Dermis blood vessel endothelial cell (primary cell): ENCODE measurements at places on chromosomes 3 and 15. TPM values are rescaled to one million over a fixed set of nuclear protein-coding genes. Genes with fewer than 3 reads are reported as not detected.

Gene ENTPD3
- under 0.01 and 0.09 TPM in 2 replicates for total RNA-seq

GRCh38 chr15:28933710-28934445 is 48.1 kb downstream of the APBA2 start:
- DNase-seq = no peak

- DNase-seq = no peak
Measured at GRCh38 chr15:93583552-93583951, 494.5 kb upstream of the RGMA start.

- DNase-seq = no peak
Measured at GRCh38 chr3:11576453-11576852, 67.3 kb downstream of the VGLL4 start.

Gene LEKR1
- 0.14 and 0.17 TPM in 2 replicates for total RNA-seq

Gene CHSY1
- total RNA-seq = 47.7 and 49.0 TPM in 2 replicates

- DNase-seq = no peak
Measured at GRCh38 chr3:12495749-12496452, 11.6 kb downstream of the TSEN2 start.

Gene P2RY13
- not detected in 2 replicates for total RNA-seq

DNA sequence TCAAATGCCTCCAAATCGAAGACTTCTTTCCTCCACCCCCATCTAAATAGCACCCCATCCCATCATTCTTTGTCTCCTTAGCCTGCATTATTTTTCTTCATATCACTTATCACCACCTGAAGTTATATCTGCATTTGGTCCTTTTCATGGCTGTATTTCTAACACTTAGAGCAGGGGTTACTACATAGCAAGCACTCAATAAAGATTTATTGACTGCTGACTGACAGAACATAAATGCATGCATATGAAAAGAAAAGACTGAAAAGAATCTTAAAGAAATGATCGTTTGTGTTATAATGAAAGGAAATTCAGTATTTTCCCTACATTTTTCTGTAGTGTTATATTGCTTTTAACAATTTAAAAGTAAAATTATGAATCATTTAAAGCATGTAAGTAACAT is 1.4 kb downstream of the LRRC31 start:
- DNase-seq = no peak

Gene C3orf49
- not detected in 2 replicates for total RNA-seq

Gene GOLGA8J
- total RNA-seq = 0.17 TPM in 1 of 2 replicates, not detected in the other

Gene GOLGA6L4
- 1.7 and 2.0 TPM in 2 replicates for total RNA-seq

Gene EFCAB12
- total RNA-seq = not detected in 2 replicates

Gene ALDH1L1
- not detected in 2 replicates for total RNA-seq

- no peak for DNase-seq
Measured at GRCh38 chr3:117589454-117589853, 879.9 kb downstream of the TUSC7 start.

Gene TMEM108
- 0.17 and 0.23 TPM in 2 replicates for total RNA-seq

DNA sequence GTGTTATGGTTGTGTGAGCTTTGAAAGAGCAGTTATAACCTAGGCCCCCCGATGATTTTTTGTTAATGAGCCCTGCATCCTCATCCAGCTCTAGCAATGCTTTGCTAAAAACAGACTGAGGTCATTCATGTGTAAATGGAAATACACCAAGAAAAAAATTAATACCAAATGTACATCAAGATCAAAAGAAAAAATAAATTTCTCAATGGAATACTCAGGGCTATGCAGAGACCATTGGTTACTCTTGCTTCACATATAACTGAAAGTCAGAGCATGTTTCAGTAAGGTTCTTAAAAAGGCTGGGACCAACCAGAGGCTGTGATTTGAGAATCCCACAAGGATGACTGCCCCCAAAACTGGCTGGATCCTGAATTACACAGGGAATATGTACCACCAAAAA is 48.0 kb downstream of the ARHGAP31 start:
- no peak for DNase-seq

DNA sequence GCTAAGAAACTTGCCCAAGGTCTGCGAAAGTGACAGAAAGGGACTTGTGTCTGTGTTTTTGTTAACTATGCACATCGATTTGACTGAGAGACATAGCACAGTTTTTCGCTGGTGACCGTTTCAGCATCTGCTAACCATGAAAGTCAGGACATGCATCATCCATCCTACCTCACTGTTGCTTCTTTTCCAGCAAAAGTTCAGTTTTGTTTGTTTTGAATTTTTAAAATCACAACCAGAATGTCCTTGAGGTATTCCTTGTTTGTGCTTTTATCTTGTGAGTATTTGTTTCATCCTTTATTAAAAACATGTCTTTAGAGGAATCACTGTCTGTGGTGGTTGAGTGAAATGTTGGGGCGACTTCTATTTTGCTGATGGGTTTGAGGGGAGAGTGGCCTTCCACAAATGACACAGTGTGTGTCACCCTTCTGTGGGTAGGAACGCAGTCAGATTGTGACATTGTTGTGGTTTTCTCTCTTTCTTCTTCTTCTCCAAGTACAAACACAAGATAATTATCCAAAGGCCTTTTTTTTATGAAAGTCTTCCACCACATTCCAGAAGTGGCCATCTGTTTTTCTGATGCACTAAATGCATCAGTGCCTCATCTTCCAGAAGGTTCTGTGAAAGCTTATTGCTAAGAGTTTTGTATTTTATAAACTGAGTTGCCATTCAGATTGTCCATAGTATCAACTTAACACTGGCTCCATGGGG is 214.4 kb upstream of the NR2E3 start:
- DNase-seq = no peak

Gene CHRFAM7A
- total RNA-seq = 0.51 and 1.5 TPM in 2 replicates

Gene ANKRD63
- not detected in 2 replicates for total RNA-seq

- peak; percentile 20 for DNase-seq
Measured at GRCh38 chr3:128067489-128067888, 15.3 kb downstream of the SEC61A1 start.

Gene UPK1B
- 0.09 TPM in 1 of 2 replicates, not detected in the other for total RNA-seq

DNA sequence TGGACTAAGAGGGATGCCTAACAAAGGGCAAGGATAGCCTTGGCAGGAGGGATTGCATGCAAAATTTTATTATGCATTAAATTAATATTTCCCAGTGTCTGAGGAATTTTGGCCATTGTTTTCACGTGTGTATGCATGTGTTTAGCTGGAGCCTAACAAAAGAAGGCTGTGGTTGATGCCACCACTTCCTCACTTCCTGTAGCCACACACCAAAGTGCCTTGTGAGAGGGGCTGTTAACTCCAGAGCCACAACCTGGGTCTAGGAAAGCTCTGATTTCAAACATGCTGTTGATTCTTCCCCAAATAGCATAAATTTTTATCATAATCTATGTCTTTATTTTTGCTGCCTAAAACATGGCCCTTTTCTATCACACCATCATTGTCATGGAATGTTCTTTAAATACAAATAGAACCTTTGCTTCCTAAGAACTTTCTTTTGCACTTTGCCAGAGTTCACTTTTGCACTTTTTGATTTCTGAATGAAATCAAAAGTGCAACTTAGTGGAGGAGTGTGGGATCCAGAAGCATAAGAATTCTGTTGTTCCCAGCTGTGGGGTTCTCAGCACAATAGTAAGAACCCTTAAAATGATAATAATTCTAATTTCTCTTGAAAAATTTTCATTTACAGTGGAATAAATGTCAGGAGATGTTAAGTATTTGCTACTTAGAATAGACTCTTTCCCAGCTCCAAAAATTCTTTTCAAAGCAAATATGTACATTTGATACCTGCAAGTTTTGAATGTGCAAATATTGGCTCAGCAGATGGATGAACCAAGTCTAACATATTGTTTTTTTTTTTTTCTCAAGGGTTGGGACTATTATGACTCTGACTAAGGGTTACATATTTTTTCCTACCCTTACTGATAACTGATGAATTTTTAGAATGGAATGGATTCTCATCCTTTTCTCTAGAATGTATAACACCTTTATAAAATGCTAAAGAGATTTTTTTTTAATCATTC is 35.6 kb upstream of the SPTSSB start:
- DNase-seq = no peak

DNA sequence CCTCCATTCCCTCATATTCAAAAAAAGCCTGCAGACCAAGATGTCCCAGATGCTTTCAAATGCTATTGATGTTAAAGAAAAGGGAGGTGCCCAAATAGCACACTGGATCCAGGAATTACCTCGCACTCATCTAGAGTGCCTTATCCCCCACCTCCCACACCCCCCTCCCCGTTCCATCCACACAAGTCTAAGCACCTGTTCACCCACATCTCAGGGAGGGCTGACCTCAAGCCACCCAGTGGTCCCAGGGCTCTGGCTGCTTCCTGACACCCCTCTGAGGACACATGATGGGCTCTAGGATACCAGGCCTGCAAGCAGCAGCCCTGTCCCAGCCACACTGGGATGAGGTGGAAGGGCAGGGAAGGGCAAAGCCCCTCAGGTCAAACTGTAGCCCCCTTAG is 4.8 kb downstream of the RBPMS2 start:
- no peak for DNase-seq

DNA sequence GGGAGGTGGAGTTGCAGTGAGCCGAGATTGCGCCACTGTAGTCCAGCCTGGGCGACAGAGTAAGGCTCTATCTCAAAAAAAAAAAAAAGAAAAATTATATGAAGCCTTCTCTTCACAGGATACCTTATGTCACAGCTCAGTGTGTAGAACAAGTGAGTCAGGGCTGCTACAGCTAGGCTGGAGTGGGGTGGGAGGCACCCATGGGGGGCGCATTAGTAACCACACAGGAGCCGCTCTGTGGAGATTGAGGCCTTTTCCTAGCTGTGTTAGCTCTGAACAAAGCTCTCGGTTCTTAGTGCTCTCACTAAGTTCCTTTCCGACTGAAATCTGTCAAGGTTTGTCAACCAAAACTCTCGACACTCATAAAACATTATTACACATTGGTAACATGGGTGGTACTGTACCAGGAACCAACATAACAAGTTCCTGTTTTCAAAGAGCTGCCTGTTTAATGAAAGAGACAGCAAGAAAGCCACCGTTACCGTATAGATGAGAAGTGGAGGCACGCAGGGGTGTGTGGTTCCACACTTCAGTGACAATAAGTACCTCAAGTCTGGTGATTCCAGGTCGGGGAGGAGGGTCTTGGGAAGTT is 4.5 kb downstream of the LRRC31 start:
- no peak for DNase-seq

GRCh38 chr3:194307849-194308248 is 43.3 kb downstream of the CPN2 start:
- DNase-seq = no peak

Gene TCF12
- 78.5 and 111 TPM in 2 replicates for total RNA-seq

- DNase-seq = peak; percentile 17
Measured at GRCh38 chr15:52217186-52217585, 26.0 kb upstream of the GNB5 start.

Gene PLSCR2
- 0.33 and 0.34 TPM in 2 replicates for total RNA-seq

- no peak for DNase-seq
Measured at GRCh38 chr3:38565339-38566214, 69.4 kb downstream of the EXOG start.

DNA sequence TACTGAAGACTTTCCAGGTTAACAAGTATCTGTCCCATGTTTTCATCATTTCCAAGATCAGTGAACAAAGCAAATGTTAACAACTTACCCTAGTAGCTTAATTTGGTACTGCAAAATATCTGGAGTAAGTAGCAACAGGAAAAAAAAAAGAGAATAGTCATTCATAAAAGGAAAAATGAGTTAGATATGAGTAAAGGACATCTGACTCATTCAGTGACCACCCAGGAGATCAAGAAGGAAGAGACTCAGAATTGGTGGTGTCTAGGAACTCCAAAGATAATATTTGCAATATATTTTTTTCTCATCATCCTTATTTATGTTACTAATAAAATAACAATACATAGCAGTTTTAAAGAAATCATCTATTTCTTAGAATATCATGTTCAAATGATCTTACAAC is 253.8 kb upstream of the COL8A1 start:
- no peak for DNase-seq

DNA sequence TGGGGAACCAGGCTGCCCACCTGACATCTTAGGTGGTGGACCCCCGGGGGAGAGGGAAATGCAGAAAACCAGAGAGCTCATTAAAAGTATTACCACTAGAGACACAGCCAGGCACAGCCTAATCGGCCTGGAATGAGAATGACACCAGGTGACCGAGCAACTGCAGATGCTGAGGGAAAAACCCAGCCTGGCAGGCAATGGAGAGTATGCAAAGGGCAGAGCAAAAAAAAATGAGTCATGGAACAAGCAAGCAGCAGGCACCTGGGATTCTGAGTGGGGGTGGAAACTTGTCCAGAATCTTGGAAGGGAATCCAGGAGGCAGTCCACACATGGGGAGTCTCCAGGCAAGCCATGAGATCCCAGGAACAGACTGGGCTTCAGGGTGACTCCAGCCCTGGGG is 183.7 kb upstream of the LRRN1 start:
- DNase-seq = no peak

Gene CHRNA7
- 0.34 and 0.79 TPM in 2 replicates for total RNA-seq

DNA sequence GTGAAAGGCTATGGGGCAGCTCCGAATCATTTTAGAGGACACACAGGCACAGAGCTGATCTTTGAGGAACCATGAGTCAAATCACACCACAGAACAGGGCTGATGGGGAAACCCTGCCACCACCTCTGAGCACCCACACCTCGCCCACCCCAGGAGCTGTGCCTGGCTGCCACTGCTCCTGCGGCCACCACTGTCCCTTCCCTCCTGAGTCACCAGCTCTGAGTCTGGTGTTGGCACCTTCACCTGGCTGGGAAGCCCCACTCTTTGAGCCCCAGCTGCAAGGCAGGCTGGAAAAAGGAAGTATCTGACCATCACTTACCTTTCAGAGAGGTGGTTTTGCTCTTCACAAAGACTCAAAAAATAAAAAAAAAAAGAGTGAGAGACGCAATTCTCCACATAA is 63.6 kb upstream of the MEF2A start:
- no peak for DNase-seq

Gene MITF
- 1.5 and 5.7 TPM in 2 replicates for total RNA-seq

- DNase-seq = no peak
Measured at GRCh38 chr15:69734699-69735098, 282.1 kb downstream of the RPLP1 start.

GRCh38 chr15:70447928-70448698 is 315.2 kb downstream of the UACA start:
- DNase-seq = no peak

DNA sequence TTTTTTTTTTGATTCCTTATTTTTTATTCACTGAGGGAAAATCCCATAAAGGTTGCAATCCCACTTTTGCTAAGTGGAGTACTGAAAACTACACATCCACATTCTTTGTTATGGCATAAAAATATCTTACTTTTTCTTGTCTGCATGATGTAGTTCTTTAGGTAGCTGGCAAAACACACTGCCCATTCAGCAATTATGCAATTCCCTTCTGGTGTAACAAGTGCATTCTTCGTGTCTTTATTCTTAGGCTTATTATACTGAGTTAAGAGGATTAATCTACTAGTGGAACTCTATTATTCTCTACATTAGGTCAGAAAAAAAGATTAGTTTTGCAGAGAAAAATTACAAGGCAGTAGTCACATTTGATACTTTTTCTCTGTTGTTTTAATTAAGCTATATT is 403.8 kb upstream of the GBE1 start:
- no peak for DNase-seq

GRCh38 chr15:67179411-67179995 is 75.0 kb downstream of the AAGAB start:
- no peak for DNase-seq
